ENCODE measurements at places on chromosomes 4 and X.

GRCh38 chr4:85905761-85906160 lies 430.8 kb downstream of the ARHGAP24 start:
- no peak for DNase-seq

- no peak for DNase-seq
These were observed 352.8 kb upstream of the EPHA5 start for GRCh38 chr4:66023061-66023460.

- no peak for DNase-seq
These were observed 77.5 kb downstream of the HTRA3 start for GRCh38 chr4:8346838-8347605.

- DNase-seq, result no peak
These were observed 18.9 kb downstream of the PPID start for GRCh38 chr4:158704274-158704673.

GRCh38 chrX:144809025-144809424 lies 438.3 kb upstream of the SPANXN1 start:
- no peak for DNase-seq

- no peak for DNase-seq
These were observed 59.9 kb downstream of the ELOVL6 start for GRCh38 chr4:110138551-110138950.
